ENCODE measurements at places on chromosomes 16 and 17. TPM values are rescaled to one million over a fixed set of nuclear protein-coding genes. Genes with fewer than 3 reads are reported as not detected.

Gene KCTD19
- 0.44 TPM for polyA plus RNA-seq

Gene FZD2
- polyA plus RNA-seq = 23.3 TPM

DNA sequence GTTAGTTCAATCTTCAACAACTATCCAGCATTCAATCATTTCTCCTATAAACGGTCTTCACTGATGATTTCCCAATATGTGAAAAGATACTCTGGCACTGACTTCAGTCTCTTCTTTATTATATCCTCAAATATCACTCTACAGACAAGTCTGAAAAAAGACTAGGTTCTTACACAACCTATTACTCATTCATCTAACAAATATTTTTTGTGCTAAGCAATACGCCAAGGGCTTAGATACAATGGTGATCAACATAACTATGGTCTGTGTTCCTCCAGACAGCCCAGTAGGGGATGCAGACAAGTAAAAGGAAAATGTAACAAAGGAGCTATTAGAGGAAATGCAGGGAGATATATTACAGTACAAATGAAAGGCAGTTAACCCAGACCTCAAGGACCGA lies 63.9 kb downstream of the MYO1D start:
- DNase-seq = no peak

DNA sequence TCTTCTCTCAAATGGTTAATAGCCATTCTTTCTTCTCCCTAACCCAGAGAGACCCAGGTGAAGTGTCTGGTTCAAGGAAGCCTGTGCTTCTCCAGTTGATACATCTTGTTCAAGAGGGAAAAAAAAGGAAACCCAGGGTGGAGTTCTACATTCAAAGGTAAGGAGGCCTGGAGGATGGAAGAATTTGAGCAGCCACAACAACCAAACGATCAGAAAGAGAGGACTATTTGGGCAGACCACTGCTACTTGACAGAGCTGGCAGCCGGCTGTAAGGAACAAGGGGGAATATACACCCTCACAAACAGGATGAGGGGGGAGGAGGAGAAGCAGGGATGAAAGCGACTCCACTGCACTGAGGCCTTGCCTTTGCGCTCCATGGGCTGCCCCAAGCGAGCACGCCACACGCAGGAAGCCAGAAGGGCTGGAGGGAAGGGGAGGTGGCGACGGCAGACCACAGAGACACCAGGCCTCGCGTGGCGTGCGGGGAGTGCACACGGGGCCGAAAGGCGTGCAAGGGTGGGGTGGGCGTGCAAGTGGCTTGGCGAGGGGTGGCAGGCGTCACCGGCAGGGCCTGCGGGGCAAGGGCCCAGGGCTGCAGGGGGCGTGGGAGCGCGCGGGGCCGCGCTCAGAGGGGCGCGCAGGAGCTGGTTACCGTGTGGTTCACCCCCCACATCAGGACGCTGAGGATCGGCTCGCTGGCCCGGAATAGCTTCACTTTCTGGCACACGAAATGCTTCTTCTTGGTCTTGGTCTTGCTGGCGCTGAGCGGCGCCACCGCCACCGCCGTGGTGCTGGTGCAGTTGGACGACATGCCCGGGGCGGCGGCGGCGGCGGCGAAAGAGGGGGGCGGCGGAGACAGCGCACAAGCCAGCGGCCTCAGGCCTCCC lies 499 bp downstream of the PIP4K2B start:
- no peak for DNase-seq

Measured in right renal cortex interstitium (tissue), 3 donors.